ENCODE measurements at places on chromosomes 2 and 18. TPM values are rescaled to one million over a fixed set of nuclear protein-coding genes. Genes with fewer than 3 reads are reported as not detected.

SCN3A gene
- 1.1 TPM for total RNA-seq

ANKRD30BL gene
- not detected for total RNA-seq

VAMP5 gene
- 91.4 TPM for total RNA-seq

OSR1 gene
- total RNA-seq, result 59.7 TPM

DNA sequence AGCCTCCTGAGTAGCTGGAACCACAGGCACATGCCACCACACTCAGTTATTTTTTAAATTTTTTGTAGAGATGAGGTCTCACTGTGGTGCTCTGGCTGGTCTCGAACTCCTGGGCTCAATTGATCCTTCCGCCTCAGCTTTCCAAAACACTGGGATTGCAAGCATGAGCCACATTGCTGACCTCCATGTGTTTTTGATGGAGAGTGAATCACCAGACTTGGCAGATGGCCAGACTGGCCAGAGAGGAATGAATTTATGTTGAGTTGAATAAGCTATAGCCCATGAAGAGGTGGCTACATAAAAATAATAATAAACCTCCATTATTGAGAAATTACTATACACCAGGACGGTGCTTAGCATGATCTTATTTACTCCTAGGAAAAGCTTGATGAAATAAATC is 91.5 kb downstream of the MREG start:
- peak; percentile 39 for DNase-seq

DNA sequence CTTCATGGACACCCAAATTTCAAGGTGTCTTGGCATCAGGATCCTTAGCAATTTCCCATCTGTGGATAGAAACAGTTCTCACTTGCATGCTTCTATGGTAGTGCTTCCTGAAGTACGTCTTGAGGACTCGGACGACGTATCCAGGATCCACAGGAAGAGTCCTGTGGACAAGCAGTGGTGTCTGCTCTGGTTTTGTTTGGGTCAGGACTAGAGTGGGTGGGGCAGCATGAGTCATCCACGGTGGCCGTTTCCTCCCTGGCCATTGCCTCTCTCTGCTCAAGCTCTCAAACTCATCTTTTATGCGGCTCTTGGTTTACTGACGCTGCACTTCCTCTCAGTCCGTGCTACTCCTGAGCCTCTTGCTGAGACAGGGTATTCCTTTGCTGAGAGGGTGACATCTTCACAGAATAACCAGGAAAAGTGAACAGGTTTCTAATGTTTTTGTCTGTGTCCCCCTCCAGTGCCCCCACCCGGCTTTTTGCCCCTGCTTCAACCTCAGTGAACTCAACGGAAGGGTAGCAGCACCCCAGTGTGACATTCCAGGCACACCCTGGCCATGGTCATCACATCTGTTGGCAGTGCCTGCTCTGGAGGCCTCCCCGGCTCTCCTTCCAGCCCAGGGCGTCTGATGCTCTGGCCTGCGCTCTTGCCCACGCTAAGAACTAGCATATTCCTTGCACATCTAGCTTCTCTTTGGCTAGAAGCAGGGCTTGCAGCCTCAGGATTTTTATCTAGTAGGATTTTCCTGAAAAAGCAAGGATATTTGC is 62.2 kb downstream of the ARMC9 start:
- peak; percentile 26 for DNase-seq

- no peak for DNase-seq
Observed at GRCh38 chr2:172863341-172863740, 127.7 kb downstream of the RAPGEF4 start.

DNA sequence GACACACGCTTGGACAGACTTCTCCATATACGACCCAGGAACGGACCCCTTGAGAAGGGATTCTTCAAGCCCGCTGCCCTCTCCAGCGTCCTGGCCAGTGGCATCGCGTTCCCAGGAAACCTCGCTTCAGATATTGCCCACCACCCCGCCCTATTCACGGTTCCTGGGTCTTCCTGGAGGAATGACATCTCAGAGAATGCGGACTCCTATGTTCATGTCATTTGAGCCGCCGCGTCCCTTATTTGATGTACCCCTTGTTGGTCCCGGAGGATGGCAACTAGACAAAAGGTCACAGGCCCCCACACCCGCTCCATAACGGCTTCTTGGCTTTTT is 588 bp upstream of the CCDC93 start:
- no peak for DNase-seq

GRCh38 chr2:170823088-170823897 is 6.6 kb downstream of the GAD1 start:
- DNase-seq, result peak; percentile 27

Measured in left cardiac atrium (tissue), 4 donors.